ENCODE measurements at places on chromosomes 1 and 21.

DNA sequence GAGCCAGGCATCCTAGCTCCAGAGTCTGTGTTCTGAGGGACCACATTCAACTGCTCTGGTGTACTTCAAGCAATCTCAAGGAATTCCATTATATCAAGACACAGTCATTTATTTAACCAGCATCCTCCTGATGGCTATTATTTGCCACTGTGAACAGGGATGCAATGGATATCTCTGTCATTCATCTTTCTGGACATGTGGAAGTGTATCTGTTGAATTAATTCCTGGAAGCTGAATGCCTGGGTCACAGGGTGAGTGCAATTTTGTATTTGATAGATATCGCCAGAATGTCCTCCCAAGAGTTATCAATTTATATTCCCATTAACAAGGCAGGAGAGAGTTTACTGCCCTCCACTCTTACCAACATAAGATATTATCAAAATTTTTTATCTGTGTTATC is 24.7 kb upstream of the LRP8 start:
- DNase-seq, result no peak

DNA sequence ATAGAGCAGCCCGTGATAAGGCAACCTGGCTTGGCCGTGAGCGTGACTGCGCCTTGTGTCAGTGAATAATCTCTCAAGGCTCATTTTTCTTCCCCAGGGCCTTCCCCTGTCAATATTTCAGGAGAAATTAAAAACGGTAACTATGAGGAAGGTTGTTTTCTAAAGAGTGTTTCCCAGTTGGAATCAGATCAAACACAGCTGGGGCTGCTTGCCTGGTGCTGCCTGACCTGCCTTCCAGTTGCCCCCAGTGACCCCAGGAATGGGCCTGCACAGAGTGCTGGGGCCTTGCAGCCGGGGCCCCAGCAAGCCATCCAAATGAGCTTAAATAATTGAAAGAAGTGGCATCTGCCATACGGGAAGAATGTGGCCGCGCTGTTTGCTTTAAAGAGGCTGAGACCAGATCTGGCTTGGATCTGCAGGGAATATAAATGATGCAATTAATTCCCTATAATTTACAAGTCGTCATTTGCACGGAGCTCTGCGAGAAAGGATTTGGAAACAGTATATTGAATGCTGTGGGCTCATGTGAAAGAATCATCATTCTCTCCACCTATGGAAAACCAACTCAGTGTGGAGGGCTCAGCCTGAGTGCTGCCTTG is 203.9 kb downstream of the C1orf94 start:
- DNase-seq, result no peak

DNA sequence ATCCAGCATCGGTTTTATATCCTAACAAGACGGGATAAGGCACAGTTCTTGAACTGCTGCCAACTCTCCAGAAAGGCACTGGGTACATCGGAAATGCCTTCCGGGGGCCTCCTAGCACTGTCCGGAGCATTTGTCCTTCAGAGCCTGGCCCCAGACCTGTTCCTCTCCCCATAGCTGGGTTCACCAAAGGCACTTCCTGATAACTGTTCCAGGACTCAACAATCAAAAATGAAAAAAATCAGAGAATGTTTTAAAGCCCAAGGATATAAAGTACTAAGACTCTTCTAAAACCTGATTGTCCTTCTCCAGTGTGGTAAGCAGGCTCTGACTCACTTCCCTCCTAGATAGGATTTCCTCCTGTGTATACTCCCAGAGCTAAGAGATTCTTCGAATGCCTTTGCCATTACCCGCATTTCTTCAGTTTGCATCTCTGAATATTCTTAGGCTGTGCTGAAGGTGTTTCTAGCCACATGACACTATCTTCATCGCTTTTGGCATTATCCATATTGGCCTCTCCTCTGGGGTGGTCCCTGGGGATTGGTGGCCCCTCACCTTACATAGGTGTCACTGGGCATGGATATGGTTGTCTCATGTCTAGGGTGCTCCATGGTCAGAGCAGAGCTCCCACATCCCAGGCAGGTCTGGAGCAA is 112.9 kb downstream of the ZBTB18 start:
- peak; percentile 93 for DNase-seq

GRCh38 chr1:238962941-238963340 is 423.4 kb upstream of the CHRM3 start:
- no peak for DNase-seq

- DNase-seq, result peak; percentile 93
Measured at GRCh38 chr1:31376375-31377134, 3.7 kb upstream of the FABP3 start.

GRCh38 chr1:211345719-211346118 is 19.1 kb downstream of the TRAF5 start:
- DNase-seq, result no peak

- no peak for DNase-seq
Measured at GRCh38 chr21:45286671-45287437, 841 bp downstream of the POFUT2 start.

DNA sequence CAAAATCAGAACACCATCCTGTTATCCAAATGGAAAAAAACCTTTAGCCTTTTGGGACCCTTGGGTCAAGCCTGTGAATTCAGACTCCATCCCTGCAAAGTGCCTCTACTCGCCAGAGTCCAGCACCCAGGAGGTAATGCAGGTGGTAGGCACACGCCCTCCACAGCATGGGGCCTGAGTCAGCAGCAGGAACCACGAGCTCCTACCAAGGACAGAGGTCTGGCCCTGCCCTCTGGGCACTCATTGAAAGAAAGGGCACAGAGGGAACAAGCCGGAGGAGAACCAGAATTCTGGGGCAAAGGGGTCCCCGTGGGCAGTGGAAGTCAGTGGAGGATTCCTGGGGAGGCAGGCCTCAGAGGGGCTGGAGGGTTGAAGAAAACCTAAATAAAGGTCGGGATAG is 438.1 kb downstream of the NPHP4 start:
- no peak for DNase-seq

DNA sequence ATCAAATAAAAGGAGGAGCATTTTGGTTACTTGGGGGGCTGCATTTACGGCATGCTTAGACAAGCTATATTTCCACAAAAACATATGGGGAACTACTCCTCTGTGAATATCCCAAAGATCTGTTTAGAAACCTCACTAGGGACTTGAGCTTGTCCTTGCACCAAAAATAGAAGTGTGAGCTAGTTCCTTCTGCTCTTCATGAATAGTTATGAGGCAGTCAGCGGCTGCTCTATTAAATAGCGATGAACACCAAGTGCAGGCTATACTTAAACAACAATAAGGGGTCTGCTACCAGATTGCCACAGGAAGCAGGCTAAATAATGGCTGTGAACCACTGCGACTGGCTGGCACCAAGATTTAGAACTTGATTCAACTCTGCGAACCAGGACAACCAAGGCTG is 190.1 kb downstream of the PCP4 start:
- DNase-seq, result no peak

DNA sequence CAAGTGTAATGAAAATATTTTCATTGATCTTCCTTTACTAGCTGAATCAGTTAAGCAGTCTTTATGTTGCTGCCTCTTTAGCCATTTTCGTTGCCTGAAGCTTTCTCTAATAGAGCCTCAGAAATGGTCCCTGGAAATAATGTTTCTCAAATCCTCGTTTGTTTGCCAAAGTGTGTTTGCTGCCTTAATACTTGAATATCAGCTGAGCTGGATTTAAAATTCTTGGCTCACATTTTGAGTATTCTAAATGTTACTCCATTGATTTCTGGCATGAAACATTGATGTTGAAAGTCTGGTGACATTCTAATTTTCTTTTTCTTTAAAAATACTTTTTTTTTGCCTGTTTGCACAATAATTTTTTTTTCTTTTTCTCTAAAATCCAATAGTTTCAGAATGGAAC is 84.6 kb upstream of the SERBP1 start:
- no peak for DNase-seq

- no peak for DNase-seq
Measured at GRCh38 chr21:38990424-38990794, 184.7 kb downstream of the ETS2 start.

DNA sequence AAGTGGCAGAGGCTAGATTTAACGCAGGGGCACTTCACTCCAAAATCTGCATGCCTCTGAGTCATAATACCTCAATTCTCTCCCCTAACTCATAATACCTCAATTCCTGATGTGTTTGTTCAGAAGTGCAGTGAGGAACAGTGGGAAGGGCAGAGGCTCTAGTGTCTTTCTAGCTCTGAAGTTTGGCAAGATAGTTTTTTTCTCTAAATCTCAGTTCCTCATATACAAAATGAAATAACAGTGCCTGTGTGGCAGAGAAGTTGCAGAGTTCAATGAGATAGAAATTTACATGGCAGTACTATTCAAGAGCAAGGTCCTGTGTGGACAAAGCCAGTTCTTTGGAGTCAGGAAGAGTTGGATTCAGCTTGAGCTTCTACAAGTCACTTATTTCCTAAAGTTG is 9.8 kb downstream of the JUN start:
- no peak for DNase-seq

DNA sequence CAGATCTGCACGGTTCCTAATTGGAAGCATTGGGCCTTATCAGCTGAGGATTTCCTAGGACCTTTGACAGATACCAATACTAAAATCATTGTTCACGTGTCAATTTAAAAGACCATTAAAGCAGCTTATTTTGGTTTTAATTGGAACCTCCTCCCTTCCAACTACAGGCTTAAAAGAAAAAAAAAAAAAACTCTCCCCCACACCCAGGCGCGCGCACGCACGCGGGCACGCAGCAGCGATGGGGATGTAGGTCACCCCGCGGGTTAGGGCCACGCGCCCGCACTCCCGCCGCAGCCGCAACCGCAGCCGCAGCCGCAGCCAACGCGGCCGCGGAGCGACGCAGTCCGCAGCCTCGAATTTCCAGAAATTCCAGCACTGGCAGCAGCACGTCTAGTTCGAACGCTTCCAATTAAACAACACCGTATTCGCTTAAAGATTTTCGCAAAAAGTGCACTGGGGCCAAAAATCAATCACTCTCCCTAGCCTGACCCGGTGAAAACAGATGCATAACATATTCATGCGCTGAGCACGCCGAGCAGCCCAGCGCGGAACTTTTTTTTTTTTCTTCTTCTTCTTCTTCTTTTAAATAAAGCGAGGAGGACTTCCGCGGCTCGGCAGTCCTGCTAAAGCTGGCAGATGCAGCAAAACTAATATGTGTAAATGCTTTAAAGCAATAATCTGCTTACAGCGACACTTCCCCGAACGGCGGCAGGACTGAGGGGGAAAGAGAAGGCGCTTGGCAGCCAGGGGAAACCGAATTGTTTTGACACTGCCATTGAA is 13.3 kb upstream of the BARHL2 start:
- DNase-seq, result no peak

DNA sequence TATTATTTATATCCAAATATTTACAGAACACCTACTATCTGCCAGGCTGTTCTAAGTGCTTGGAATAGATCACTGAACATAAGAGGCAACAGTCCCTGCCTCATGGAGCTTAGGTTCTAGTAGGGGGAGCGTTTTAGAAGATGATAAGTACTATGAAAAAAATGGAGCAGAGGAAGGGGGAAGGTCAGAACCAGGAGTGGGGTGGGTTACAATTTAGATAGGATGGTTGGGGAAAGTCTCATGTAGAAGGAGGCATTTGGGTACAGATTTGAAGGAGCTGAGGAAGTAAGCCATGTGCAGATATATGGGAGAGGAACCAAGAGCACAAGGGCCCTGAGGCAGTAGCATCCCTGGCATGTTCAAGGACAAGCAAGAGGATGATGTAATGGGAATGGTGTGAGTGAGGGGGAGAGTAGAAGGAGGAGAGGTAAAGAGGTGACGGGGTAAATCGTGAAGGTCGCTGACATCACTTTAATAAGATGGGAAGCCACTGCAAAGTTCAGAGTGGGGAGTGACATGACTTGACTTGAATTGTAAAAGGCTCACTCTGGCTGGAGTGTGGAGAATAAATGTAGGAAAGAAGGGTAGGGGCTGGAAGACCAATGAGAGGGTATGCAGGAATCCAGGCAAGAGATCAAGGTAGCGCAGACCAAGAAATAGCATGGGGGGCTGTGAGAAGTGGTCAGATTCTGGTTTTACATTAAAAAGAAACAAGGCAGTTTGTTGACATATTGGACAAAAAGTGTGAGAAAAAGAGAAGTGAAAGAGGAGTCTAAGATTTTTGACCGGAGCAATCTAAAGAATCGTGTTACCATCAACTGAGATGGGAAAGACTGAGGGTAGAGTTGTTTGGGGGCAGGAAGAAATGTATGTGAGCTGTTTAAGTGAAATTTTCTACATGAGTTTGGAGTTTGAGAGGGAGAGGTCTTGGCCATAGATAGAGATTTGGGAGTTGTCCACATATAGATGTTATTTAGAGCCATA is 92.6 kb downstream of the LPAR3 start:
- no peak for DNase-seq

DNA sequence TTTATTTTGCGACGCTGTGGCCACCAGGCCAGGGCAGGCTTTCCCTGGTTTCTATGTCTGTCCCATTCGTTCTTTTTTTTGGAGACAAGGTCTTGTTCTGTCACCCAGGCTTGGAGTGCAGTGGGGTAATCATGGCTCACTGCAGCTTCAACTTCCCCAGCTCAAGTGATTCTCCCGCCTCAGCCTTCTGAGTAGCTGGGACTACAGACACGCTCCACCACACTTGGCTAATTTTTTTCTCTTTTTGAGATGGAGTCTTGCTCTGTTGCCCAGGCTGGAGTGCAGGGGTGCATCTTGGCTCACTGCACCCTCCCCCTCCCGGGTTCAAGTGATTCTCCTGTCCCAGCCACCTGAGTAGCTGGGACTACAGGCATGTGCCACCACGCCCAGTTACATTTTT is 43.4 kb upstream of the WNT4 start:
- DNase-seq, result no peak

DNA sequence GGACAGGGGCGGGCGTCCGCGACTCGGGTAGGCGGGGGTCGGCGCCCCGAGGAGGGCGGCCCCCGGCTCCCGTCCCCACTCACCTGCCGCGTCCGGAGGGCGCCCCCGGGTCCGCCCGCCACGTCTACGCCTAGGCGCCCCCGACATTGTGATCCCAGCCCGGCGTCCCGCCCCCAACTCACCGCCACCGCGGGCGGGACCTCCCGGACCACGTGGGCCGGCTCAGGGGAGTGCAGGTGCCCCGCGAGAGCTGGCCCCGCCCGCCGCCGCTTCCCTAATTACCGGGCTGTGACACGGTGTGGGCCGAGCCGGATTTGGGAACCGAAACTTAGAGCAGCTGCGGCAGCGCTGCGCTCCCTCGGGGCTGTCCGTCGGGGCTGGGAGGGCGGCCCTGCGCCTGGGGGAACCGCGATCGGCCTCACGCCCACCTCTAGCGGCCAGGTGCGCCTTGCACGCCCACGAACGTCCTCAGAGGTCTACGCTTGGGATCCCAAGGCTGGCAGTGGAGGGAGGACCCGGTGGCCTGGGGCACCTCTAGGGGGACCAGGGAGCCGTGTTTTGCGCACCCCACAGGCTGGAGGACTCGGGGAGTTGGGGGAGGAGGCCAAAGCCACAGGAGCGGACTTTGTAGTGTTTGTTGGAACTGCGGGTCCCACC is 521 bp upstream of the NADK start:
- DNase-seq, result no peak

DNA sequence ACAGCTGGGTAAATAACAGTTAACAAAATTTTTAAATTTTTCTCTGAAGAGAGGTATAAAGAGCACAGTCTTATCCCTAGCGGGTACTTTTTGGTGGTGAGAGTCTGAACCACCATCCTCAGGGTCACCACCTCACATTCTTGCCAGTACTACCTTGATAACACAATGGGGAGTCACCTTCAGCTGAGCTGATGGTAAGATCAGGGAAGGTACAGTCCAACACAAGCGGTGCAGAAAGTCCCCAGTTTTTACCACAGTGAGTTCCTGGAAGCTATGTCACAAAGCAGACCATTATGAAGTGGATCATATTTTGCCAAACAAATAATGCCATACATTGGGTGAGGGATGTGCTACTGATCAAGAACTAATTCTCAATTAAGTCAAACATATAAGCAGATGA is 176.9 kb downstream of the FASLG start:
- no peak for DNase-seq
